ENCODE measurements at places on chromosomes 2 and 18.
A peak's percentile ranks its signal among the peaks of the same experiment; 100 is the strongest.

DNA sequence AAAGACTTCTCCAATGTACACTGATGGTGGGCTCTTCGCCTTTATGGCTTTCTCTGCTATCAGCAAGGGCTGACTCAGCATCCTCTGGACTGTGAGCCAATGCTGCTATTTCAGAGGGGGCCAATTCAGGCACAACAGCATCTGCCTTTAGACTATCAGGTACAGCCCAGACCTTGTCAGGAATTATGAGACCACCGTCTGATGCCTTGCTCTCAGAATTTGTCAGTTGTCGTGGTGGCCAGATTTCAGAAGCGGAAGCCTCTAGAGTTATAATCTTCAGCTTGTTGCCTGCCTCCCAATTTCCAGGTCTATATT lies 92.7 kb downstream of the ALPK2 start:
- no peak for DNase-seq

DNA sequence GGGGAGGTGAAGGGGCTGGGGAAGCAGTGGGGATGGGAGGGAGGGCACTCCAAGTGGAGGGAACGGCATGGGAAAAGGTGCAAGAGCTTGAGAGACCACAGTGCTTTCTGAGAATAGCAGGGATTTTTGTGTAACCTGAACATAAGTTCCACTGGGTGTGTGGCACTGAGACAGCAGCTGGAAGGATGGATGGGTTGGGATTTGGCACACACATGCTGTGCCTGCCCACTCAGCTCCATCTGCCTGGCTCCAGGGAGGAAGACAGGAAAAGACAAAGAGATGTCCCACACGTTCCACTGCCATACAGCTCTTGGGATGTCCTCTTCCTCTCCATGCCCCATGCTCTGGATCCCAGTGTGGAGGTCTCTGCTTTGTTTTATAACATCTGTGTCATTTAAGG lies 114.1 kb upstream of the TEX51 start:
- no peak for DNase-seq

GRCh38 chr2:12484536-12485115 lies 232.1 kb upstream of the TRIB2 start:
- no peak for DNase-seq

- DNase-seq = no peak
Measured at GRCh38 chr18:62353170-62353569, 28.1 kb downstream of the TNFRSF11A start.

DNA sequence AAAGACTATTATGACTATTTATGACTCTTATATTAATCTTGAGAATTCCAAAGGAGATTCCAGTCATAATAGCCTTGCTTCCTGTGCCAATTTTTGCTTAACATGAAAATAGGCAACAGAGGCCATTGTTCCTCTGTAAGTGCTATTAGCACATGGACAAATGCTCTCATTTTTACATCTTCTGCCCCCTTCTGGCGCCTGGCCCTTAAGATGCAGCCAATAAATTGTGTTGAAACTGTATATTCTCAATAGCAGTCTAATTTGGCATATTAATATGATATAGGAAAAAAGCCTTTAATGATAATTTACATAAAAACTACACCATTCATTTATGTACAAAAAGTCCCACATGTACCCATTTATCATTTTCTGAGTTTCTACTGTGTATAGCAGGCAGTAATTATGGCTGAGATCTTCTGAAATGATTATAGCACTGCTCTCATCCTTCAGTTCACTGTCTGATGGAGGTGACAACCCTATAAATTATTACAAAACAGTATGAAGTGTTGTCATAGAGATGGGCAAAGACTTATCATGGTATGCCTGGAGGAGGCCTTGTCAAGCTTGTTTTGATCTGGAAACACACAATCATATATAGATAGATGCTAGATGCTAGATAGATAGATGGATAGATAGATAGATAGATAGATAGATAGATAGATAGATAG lies 613.3 kb downstream of the TSN start:
- DNase-seq = peak; percentile 24

GRCh38 chr2:159895258-159896065 lies 97.5 kb upstream of the CD302 start:
- DNase-seq = no peak

GRCh38 chr18:60022671-60023276 lies 123.0 kb downstream of the PMAIP1 start:
- no peak for DNase-seq

DNA sequence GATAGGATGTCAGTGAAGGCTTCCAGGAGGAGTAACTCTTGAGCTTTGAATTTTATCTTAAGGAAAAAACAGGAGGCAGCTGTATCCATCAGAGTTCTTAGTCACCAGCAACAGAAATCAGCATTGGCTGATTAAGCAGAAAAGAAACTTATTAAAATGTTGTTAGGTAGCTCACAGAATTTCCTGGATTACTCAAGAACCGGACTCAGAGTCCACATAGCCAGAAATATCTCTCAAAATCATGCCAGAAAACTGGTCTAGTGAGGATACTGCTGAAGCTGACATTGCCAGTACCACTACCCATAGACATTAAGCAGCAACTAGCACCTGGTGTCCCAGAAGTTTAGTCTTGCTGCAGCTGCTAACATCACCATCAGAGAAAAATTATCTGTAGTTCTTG lies 10.1 kb upstream of the AFTPH start:
- DNase-seq = no peak

DNA sequence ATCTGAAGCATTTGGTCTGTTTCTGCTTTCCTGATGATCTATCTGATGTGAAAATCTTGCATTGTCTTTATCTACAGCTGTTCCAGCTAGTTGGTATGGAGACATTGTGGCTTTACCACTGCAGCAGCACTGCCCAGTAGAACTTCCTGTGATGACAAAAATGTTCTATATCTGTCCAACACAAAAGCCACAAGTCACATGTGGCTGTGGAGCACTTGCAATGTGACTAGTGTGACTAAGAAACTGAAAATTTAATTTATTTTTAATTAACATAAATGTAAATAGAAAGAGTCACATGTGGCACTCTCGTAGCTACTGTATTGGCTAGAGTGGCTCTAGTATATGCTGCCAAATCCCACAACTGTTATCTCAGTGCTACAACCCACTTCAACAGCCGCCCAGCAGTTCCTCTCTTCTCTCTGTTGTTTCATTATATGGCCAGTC lies 425.7 kb downstream of the SETBP1 start:
- DNase-seq = no peak

DNA sequence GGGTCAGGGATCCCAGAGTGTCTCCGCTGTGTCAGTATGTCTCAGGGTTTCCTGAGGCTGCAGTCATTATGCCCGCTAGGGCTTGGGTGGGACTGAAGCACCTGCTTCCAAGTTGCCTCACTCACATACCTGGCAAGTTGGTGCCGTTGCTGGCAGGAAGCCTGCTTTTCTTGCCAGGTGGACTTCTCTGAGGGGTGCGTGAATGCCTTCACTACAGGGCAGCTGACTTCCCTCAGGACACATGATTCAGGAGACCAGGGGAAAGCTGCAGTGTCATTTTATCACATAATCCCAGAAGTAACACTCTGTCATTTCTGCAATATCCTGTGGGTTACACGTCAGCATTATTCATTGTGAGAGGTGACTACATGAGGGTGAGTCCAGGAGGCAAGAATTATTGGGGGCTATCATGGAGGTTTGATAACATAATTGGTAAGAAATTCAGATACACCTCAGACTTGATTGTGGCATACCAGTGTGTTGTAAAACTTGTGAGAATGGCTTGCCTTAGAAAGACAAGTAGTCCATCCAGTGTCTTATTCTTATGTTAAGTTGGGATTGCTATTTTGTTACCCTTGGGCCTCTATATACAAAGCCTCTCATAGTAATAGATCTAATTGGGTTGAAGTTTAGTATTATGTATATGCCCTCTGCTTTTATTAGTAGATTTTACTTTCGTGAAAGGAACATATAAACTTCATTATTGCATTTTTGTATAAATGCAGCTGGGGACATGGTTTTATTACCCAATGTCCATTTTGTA lies 44.1 kb downstream of the NEDD4L start:
- peak; percentile 79 for DNase-seq

Measured in Calu3 (cell line).